ENCODE measurements at places on chromosomes 3 and 15. TPM values are rescaled to one million over a fixed set of nuclear protein-coding genes. Genes with fewer than 3 reads are reported as not detected.

The SETMAR gene
- 10.1 TPM for total RNA-seq

The MESP2 gene
- total RNA-seq: not detected

- DNase-seq: no peak
Observed at GRCh38 chr3:130759692-130760338, 13.2 kb upstream of the PIK3R4 start.

DNA sequence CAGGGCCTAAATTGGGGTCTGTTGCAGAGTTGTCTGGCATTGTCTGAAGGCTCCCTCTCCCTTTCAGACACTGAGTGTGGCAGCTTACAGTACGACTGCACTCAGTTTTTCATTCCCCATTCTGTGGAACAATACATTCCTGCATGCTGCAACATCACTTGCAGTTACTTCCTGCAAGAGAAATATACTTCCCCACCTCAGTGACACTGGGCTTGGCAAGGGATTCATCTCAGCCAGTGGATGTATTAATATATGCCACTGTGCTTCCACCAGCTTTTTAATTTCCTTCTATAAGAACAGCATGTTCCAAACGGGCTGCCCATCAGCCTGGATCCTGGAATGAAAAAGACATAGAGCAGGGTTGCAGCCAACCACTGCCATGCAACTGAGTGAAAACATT is 23.1 kb downstream of the B3GALNT1 start:
- DNase-seq: peak; percentile 33

The VEPH1 gene
- total RNA-seq: 5.3 TPM

DNA sequence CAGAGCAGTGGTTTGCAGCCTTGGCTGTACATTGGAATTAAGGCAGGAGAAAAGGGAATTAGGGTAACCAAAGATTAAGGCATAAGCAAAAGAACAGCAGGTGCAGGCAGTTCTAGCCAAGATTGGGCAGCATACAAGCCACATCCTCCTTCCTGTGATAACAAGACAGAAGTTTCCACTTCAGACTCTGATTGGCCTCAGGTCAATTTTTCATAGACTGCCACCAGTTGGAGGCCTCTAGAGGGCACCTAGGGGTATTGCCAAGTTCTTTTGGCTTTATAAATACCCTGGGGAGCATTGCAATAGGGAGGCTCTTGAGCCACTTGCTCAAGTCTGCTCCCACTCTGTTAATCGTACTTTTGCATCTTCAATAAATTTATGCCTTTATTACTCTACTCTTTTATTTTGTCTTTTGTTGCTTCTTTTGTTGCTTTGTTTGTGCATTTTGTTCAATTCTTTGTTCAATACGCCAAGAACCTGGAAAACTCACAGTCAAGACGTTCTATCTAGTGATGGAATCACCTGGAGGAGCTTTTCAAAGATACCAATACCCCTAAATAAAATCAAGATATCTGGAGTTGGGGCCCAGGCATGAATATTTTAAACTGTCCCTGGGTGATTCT is 32.2 kb upstream of the FMN1 start:
- peak; percentile 55 for DNase-seq

DNA sequence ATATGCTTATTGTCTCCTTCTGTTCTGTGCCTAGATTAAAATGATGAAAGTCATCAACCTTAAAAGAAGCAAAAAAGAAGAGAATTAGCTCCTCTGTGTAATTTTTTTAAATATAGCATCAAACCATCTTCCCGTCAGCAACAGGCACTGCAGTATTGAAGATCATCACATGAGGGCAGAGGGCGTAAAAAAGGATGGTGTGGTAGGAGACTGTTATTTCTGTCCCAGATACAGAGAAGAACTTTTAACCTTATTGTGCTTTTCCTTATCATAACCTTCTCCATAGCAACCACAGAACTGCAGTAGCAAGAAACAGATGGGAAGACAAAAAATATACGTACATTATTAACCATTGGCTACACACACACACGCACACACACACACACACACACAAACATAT is 88.8 kb downstream of the IGSF11 start:
- DNase-seq: no peak

DNA sequence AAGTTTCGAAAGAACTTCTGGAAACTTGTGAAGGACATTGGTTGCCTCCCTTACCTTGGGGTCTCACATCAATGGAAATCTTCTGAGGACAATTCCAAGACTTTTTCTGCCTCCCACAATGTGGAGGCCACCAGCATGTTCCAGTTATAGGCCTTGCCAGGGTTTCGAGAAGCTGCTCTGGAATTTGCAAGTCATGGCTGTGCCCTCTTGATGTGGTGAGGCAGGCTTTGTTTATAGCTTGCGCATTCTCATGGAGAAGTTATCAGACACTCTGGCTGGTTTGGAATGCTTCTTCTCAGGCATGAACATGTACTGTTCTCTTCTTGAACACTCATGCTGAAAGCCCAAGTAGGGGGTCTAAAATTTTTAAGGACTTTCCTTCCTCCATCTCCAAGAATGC is 4.1 kb downstream of the CXCR6 start:
- DNase-seq: no peak

GRCh38 chr3:167733961-167734497 is 663 bp downstream of the PDCD10 start:
- no peak for DNase-seq

The HSPBAP1 gene
- total RNA-seq: 7.2 TPM

DNA sequence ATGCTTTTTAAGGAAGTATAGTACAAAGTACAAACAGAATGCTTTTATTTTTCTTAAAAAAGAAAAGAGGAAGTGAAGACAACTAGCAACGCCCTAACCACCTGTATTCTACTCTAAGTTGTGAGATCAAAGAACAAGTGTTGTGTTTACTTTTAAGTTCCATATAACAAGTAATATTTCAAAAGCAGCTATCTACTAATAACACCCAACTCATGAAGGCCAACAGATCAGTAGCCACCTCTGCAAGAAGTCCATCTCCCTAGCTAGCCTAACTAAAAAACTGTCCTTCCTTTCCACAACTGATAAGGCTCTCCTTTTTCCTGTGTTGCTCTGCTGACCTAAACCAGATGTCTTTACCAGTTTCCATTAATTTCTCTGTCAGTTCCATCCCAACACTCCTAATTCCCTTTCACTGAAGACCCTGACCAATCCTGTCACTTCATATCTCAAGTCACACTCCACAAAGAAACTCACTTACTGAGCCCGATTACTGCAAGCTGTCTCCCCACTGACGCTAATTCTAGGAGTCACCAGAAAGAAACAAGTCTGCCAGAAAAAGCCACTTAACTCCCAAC is 26.9 kb downstream of the PHC3 start:
- no peak for DNase-seq

DNA sequence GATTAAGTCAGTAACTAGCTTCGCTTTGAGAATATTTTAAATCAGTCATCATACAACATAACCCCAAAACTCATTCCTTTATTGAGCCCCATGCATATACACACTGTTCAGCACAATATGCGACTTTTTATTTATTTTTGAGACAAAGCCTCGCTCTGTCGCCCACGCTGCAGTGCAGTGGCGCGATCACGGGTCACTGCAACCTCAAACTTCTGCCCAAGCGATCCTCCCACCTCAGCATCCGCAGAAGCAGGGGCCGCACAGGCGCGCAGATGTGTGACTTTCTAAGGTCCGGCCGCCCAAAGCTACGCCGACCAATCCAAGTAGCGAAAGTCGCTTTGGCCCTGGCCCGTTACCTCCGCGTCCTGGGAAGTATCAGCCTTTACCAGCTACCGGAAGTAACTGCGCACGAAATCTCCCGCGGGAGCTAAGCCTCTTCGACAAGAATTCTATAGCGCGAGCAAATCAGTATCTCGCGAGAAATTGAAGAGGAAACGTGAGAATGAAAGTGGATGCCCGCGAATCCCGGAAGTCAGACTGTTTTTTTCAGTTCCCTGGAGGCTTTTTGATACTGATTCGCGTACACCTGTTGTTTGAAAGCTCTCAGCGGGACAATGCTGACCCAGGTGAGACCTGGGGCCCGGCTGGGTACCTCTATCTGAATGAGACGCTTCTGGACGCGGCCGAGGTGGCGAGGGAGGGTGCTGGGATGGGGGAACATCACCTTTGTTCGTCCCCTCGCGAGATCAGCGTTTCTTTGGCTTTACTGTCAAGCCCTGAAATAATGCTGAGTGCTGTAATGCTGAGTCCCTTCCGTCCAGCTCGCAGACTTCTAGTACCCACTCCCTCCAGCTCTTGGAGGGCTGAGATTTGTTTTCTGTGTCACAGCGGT is at the start of the genes DHFR2 and NSUN3:
DHFR2 (minus strand) TSS at position 404 of the 892 bp plus-strand sequence. CDS start 1,405 bp downstream, outside the sequence.
NSUN3 (plus strand) TSS at position 549 of the 892 bp plus-strand sequence; CDS start at position 615, 66 bp downstream.
- DNase-seq: peak; percentile 98

The PTX3 gene
- 219 TPM for total RNA-seq

GRCh38 chr3:54065140-54065539 is 57.2 kb upstream of the CACNA2D3 start:
- DNase-seq: no peak

- no peak for DNase-seq
Observed at GRCh38 chr15:78069052-78069414, 8.5 kb downstream of the TBC1D2B start.

The GXYLT2 gene
- total RNA-seq: 0.13 TPM

DNA sequence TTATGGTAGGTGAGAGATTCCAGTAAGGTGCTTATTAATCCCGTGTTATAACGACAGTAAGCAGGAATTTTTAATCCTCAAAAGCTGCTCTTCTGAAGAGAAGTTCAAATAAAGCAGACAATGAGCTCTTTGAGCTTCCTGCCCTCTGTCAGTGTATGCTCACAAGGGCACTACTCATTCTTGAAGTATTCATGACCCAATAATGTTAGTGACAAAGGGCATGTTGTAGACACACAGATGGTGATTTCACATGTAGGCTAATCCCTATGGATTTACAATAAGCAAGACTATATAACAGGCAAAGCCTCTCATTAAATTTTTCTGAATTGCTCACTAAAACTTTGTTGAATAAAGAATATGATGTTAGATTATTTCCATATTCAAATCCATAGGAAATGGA is 578.6 kb downstream of the RSL24D1 start:
- no peak for DNase-seq

DNA sequence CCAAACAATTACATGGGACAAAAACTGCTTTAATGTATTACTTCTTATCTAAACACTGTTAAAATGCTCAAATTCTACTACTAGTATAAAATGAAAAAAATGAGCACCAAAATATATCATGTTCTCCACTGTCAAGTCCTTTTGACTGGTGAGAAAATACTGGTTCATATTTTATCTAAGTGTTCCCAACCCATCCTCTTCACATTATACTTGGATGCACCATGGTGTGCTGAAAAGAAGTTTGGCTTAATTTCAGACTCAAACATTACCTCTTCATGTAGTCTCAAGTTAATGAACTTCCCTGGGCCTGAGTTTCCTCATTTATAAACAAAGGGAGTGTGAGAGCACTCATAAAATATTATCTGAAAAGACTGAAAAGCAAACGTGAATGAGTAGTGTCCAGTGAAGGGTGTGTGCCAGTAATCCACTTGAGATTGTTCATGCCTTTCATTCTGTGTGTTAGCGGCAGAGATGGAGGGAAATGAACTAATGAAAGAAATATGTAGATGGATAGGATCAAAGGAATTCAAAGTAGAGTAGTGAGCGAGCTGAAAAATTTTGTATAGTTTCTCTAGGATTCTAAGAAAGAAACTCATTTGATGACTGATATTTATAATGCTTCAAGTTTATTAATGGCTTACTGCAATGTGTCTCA is 263.2 kb downstream of the NLGN1 start:
- no peak for DNase-seq

The EPHA3 gene
- total RNA-seq: not detected

Data from dermis microvascular lymphatic vessel endothelial cell (primary cell).